ENCODE measurements at places on chromosomes 12 and 14. TPM values are rescaled to one million over a fixed set of nuclear protein-coding genes. Genes with fewer than 3 reads are reported as not detected.

TMEM229B gene
- total RNA-seq: 0.64 TPM

HOXC12 gene
- under 0.01 TPM for total RNA-seq

TAS2R43 gene
- 4.5 TPM for total RNA-seq

FAM186B gene
- total RNA-seq: under 0.01 TPM

CNTN1 gene
- 2.6 TPM for total RNA-seq

CDCA3 gene
- total RNA-seq: 18.4 TPM

OAS2 gene
- total RNA-seq: 5.6 TPM

SLC24A4 gene
- not detected for total RNA-seq

STAC3 gene
- total RNA-seq: 1.3 TPM

OLR1 gene
- total RNA-seq: 9.3 TPM

KRT83 gene
- not detected for total RNA-seq

TMEM117 gene
- 13.5 TPM for total RNA-seq

NKX2-1 gene
- not detected for total RNA-seq

KRT6C gene
- total RNA-seq: not detected

Data from fibroblast of villous mesenchyme (primary cell).